ENCODE measurements at places on chromosomes 11 and 22.

DNA sequence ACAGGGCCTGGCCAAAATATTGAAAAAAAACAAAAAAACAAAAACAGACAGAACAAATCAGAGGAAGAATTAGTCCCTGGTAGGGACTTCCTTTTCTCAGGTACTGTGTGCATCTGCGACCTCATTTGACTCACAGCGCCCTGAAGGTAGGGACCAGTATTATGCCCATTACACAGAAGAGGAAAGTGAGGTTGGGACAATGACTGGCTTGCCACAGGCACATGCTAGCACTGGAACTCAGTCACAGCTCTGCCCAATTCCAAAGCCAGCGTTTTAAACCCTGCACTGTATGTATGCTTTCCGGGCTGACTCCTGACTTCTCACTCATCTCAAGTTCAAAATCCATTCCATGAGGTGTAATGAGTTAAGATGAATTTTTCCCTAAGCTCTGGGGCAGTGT, 3.3 kb downstream of the SEC14L4 start:
- no peak for DNase-seq

DNA sequence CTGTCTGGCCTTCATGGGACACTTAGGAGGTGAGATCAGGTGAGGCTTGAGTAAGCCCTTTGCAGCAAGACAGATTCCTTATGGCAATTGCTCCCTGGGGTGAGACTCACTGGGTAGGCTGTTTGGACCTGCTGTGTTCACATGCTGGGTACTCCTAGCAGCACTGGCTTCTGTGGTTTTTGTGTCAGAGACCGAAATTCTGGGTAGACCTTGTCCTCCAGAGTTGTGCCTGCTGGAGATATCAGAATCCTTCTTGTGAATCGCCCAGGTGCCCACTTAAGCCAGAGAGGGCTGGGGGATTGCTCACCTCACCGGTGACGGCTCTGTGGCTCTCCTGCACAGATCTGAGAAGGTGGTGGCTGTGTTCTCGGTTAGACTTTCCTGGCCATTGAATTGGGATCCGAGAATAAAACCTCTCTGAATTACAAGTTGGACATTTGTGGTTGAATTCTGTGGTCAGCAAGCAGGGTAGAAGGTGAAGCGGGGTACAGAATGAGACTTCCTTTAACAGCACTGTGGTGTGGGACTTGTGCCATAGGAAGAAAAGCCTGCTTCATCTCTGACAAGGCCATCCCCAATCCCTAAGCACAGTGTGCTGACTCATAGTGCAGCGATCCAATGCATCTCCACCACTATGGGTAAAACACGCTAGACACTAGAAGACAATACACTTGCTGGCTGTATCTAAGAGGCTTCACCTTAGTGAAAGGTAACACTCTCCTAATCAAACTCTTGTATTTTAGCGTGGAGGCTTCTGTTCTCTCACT, 52.5 kb upstream of the TTC12 start:
- DNase-seq, result no peak

DNA sequence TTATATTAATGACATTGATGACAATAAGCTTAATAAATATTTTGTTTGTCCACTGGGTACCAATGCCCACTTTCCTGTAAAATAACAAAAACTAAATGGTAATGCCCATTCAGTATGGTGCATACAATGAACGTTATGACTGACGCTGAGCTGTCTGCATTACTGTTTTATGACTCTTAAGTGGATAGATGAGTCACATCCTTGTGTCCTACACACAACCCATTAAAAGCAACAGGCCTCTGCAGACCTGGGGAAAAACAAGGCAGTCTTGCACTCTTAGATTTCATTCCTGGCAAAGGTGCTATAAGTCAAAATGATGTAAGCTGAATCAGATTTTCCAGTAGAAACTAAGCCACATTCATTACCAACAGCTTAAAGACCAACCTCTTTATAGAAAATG, 176.3 kb upstream of the TMEM45B start:
- no peak for DNase-seq

GRCh38 chr22:43540529-43540923, 128.7 kb downstream of the MPPED1 start:
- DNase-seq, result no peak

DNA sequence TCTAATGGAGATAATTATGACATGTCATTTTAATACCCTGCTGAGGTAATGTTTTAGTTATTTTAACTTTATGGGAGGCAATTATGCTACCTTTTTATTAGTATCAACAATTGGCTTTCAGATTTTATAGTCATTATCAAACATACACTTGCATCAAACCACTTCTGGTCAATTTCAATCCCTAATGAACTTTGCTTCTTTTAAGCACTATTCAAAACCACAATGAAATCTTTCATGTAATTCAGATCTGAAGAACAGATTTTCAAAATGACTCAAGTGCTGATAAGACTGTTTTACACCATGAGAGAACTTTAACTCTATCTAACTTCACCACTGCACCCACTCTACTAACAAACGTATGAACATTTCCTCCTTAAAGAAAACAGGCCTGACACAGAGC, 25.9 kb upstream of the CCDC34 start:
- DNase-seq, result no peak

DNA sequence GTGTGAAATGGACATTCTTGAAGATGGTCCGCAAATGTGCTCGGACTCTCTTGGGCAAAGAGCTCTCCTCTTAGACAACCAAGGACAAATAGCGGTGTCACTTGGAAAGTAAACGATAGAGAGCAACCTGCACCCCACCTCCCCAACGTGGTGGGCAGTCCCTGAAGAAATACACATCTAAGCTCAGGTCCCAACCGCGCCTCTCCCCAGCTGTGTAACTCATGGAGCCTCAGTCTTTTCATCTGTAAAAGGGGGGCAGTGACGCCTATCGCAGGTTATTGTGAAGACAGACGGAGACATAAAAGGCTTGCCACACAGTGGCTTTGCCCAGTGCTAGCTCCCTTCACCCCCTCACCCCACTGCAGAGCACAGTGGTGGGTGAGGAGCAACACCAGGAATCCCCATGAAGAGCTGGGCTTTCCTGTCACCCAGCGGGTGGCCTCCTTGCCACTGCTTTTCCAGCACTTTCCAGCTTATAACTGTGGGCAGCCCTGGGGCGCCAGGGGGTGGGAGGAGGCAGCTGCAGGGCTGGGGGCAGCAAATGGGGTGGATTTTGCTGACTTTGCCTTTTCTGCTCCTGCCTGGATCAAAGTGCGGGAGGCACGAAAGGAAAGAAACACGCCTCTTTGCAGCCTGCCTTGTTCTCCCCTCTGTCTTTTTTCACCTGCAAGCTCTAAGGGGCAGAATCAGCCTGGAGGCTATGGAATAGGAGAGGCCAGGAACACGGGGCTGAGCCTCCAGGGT, 73.7 kb upstream of the TSPAN18 start:
- DNase-seq, result no peak

DNA sequence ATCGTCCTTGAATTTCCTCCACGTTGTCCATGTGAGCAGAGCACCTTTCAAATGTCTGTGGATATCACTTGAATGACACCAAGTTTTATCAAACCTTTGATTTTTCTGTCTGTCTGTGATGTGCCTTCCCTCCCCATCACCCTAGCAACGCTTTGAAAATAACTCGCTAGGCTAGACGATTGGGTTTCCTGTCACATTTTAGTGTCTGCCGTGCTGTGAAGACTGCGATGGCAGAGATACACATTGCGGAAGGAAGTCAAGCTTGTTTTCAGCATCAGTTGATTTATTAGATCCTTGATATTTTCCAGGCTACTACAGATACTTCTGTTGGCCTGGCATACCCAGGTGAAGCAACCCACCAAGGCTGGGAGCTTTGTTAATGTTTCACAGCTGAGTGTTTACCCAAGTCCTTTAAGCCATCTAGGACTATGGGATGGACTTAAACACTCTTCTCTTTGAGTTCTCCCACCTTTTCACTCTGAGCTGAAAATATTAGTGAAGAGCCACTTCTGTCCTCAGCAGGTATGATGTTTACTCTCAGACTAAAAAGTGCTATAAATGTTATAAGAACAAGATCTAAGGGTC, 93.6 kb upstream of the CD44 start:
- no peak for DNase-seq

DNA sequence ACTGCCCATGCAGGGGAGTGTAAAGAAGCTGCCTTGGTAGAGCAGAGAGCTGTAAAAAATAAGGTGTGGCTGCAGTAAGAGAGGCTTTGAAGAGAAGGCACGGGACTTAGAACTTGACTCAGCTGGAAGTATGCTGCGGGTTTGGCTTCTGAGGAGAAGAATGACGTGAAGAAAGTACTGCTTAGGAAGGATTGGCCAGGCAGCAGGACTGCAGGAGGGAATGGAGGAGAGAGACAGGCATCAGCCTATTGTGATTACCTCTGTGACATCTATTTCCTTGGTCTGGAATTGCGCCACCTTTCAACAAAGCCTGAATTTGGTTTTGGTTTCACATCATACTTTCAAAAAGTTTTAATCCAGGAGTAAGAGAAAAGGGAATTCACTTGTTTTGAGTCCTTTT, 22.5 kb downstream of the PRRG4 start:
- no peak for DNase-seq

- no peak for DNase-seq
Measured at GRCh38 chr11:45827123-45827522, 20.2 kb upstream of the CRY2 start.

- no peak for DNase-seq
Measured at GRCh38 chr11:118217575-118217974, 7.2 kb downstream of the JAML start.
